ENCODE measurements at places on chromosomes 16 and 17. TPM values are rescaled to one million over a fixed set of nuclear protein-coding genes. Genes with fewer than 3 reads are reported as not detected.
A peak's percentile ranks its signal among the peaks of the same experiment; 100 is the strongest.

TBC1D3 gene
- not detected for total RNA-seq

PRAC2 gene
- total RNA-seq, result not detected

DNA sequence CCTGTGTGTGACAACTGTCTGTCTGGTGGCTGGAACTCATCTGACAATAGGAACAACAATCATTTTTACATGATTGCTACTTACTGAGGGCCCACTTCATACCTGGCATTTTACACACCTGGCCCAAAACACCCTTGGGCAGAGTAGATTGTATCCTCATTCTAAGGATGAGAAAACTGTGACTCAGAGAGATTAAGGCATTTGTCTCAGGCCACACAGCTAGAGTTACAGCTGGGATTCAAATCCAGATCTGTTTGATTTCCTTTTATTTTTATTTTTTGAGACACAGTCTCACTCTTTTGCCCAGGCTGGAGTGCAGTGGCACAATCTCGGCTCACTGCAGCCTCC lies 242.1 kb downstream of the XYLT1 start:
- H3K27me3 ChIP-seq, result no peaks in the 10 kb centered on the region
- H3K4me1 ChIP-seq, result peaks cover 21% of the 10 kb centered on the region
- H3K36me3 ChIP-seq, result no peaks in the 10 kb centered on the region
- H3K4me3 ChIP-seq, result no peak overlapping the region
- no peak for DNase-seq

DNA sequence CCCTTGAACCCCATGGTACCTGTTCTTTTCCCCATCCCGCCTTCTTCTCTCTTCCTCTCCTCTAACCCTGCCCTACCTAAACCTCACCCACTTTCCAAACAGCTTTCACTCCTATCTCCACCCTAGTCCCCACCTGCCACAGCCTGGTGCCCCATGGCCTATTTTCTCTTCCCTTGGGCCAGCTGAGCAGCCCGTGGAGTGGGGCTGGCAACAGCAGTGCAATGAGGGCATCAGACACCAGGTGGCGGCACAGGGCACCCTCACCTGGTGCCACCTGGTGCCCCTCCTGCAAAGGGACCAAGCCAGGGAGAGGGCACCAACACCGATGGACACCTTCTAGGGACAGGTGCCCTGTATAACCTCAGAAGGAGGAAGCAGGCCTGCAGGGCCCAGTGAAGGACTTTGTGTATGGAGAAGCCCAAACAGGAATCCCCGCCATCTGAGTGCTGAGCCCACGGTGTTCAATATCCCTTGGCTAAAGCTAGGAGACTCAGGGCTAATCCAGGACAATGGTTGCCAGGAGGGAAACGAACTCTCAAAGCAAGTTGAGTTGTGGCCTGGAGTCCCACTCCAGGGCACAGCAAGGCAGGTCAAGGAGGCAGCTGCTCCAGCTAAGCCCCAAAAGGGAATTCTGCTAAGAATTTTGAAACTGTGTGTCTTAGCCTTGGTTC lies 4.0 kb upstream of the ABCC3 start:
- no peaks in the 10 kb centered on the region for H3K36me3 ChIP-seq
- H3K27me3 ChIP-seq, result no peaks in the 10 kb centered on the region
- no peak overlapping the region for H3K27ac ChIP-seq

DNA sequence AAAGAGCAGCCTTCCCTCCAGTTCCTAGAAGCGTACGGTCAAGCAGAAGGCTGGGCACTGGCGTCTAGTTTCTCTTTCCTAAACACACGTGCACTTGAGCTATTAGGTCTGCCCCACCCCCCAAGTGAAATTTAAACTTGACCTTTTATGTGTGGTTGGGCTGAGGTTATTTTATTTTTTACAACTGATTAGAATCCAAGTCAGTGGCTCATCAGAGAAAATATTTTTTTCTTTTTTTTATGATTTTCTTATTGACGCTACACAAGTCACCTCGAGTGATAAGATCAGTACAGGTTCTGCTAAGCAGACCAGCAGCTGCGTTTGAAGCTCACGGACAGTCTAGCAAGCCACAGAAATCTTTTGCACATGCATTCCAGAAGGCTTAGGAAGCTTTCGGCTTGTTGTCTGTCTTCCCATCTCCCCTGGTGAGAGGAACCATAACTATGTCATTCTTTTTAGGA lies 95.1 kb downstream of the ZFHX3 start:
- peak overlapping the region; percentile 12 for H3K4me3 ChIP-seq
- DNase-seq, result no peak
- H3K27me3 ChIP-seq, result no peaks in the 10 kb centered on the region
- H3K36me3 ChIP-seq, result no peaks in the 10 kb centered on the region
- H3K4me1 ChIP-seq, result peaks cover 12% of the 10 kb centered on the region
- peak overlapping the region; percentile 26 for H3K27ac ChIP-seq

NECAB2 gene
- total RNA-seq, result not detected

GRCh38 chr17:70318051-70318450 lies 148.7 kb downstream of the KCNJ2 start:
- no peak overlapping the region for H3K27ac ChIP-seq
- no peak overlapping the region for H3K4me3 ChIP-seq
- H3K36me3 ChIP-seq, result no peaks in the 10 kb centered on the region
- no peak for DNase-seq

STH gene
- total RNA-seq, result not detected

C16orf89 gene
- total RNA-seq, result 4.4 TPM

- peak overlapping the region; percentile 68 for H3K4me3 ChIP-seq
- DNase-seq, result no peak
- H3K36me3 ChIP-seq, result no peaks in the 10 kb centered on the region
- peaks cover 52% of the 10 kb centered on the region for H3K4me1 ChIP-seq
- H3K27me3 ChIP-seq, result no peaks in the 10 kb centered on the region
Measured at GRCh38 chr17:42386777-42387657, 1.2 kb downstream of the STAT3 start.

NEUROD2 gene
- not detected for total RNA-seq

DNA sequence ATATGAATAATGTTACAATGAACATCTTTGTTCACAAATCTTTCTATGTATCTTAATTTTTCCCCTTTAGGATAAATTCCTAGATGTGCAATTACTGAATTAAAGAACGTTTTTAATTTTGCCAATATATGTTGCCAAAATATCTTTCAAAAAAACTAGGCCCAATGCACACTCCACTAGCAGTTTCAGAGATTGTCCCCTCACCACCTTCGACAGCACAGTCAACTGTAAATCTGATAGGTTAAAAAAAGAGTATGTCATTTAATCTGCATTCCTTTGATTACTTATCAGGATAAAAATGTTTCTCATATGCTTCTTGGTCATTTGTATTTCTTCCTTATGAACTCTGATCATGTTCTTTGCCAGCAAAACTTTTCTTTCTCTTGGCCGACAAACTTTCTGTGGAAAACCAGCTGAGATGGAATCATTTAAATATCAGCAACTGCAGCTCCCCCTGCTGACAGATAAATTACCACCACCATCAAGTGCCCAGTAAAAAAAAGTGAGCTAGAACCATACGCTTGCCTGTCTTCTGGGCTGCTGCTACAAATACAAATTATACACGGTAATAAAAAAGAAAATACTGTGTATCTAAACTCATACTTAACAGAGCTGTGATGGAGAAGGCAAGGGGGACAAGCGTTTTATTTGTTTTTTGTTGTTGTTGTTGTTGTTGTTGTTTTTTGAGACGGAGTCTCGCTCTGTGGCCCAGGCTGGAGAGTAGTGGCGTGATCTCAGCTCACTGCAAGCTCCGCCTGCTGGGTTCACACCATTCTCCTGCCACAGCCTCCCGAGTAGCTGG lies 19.6 kb upstream of the KANSL1 start:
- H3K36me3 ChIP-seq, result peaks cover under 1% of the 10 kb centered on the region
- no peak overlapping the region for H3K27ac ChIP-seq
- H3K4me3 ChIP-seq, result no peak overlapping the region
- H3K27me3 ChIP-seq, result no peaks in the 10 kb centered on the region

DNA sequence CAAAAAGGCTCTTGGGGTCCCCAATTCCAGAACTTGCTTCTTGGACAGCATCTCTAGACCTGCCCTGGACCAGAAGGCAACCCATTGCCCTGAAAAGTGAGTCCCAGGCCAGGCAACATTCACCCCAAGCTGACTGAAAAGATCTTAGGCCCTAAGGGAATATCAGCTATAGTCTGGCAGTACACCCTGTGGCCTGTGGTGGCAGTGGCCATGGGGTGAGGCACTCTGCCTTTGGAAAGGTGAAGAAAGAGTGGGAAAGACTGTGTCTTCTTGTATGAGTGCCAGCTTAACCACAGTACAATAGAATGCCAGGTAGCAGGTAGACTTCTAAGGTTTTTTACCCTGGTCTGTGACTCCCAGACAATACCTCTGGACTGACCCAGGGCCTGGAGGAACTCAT lies 564.5 kb downstream of the CDH8 start:
- no peak overlapping the region for H3K4me3 ChIP-seq
- no peak for DNase-seq
- H3K27ac ChIP-seq, result no peak overlapping the region
- H3K27me3 ChIP-seq, result no peaks in the 10 kb centered on the region
- no peaks in the 10 kb centered on the region for H3K36me3 ChIP-seq

GRCh38 chr16:88471115-88471514 lies 18.0 kb downstream of the ZFPM1 start:
- no peaks in the 10 kb centered on the region for H3K36me3 ChIP-seq
- H3K4me3 ChIP-seq, result no peak overlapping the region
- no peak overlapping the region for H3K27ac ChIP-seq
- no peaks in the 10 kb centered on the region for H3K27me3 ChIP-seq
- no peak for DNase-seq

EEF2KMT gene
- 15.7 TPM for total RNA-seq

ARL5C gene
- total RNA-seq, result not detected

DNA sequence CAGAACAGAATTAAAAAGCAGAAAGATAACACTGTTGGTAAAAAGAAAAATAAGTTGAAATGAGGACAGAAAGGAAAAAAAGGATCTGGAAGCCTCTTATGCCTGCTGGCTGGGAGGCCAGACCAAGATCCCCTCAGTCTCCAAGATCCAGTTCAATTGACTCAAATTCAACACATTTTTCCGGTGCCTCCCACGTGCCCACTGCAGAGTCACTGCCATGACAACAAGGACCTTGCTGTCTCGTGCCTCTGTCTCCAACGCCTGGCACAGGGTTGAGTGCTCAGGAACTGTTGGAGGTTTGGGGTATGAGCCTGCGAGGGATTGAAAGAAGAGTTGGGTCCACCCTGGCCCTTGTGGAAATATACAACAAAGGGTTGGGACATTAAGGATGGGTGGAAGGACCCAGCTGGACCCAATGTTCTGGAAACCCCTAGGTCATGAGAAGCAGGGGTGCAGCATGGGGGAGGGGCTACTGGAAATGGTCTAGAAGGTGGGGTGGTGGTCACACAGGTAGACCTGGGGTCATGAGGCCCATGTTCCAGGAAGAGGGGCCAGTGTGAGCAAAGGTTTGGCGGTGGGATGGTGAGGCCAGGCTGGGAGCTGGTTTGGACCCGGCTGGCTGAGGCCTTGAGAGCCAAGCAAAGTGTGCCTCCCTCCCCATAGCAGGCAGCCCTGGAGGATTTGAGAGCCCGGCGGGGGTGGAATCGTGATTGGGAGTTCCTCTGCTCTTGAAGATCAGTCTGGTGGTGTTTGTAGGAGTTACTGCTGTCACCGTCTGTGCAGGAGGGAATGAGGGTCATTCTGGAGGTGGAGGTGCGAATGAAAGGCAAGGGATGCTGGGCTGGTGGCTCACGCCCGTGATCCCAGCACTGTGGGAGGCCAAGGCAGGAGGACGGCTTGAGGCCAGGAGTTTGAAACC lies 1.3 kb downstream of the IL34 start:
- H3K4me3 ChIP-seq, result no peak overlapping the region
- no peaks in the 10 kb centered on the region for H3K4me1 ChIP-seq
- no peaks in the 10 kb centered on the region for H3K27me3 ChIP-seq
- H3K36me3 ChIP-seq, result no peaks in the 10 kb centered on the region

DNA sequence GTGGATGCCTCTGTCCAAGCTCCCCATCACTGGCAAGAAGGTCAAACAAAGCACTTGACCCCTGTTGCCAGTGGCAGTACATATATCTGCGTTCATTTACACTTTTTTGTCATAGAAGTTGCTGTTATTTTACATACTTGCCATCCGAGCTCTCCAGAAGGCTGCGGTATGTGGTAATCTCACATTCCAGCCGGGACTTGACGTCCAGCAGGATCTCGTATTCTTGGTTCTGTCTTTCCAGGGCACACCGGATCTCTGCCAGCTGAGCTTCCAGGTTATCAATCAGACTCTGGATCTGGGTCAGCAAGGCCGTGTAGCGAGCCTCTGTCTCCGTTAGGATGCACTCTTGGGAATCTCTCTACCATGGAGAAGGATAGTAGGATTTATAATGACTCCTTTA lies 6.6 kb downstream of the KRT39 start:
- H3K4me1 ChIP-seq, result peaks cover 53% of the 10 kb centered on the region
- peak overlapping the region; percentile 65 for H3K27ac ChIP-seq
- H3K4me3 ChIP-seq, result no peak overlapping the region
- H3K27me3 ChIP-seq, result no peaks in the 10 kb centered on the region
- H3K36me3 ChIP-seq, result no peaks in the 10 kb centered on the region
- DNase-seq, result no peak

GRCh38 chr16:8716592-8716991 lies 42.2 kb downstream of the ABAT start:
- DNase-seq, result no peak
- peaks cover 10% of the 10 kb centered on the region for H3K4me1 ChIP-seq
- H3K27ac ChIP-seq, result no peak overlapping the region

- H3K27ac ChIP-seq, result no peak overlapping the region
- no peak for DNase-seq
- H3K4me3 ChIP-seq, result no peak overlapping the region
- no peaks in the 10 kb centered on the region for H3K36me3 ChIP-seq
- no peaks in the 10 kb centered on the region for H3K27me3 ChIP-seq
Measured at GRCh38 chr16:55338646-55339045, 14.6 kb downstream of the IRX6 start.

DNA sequence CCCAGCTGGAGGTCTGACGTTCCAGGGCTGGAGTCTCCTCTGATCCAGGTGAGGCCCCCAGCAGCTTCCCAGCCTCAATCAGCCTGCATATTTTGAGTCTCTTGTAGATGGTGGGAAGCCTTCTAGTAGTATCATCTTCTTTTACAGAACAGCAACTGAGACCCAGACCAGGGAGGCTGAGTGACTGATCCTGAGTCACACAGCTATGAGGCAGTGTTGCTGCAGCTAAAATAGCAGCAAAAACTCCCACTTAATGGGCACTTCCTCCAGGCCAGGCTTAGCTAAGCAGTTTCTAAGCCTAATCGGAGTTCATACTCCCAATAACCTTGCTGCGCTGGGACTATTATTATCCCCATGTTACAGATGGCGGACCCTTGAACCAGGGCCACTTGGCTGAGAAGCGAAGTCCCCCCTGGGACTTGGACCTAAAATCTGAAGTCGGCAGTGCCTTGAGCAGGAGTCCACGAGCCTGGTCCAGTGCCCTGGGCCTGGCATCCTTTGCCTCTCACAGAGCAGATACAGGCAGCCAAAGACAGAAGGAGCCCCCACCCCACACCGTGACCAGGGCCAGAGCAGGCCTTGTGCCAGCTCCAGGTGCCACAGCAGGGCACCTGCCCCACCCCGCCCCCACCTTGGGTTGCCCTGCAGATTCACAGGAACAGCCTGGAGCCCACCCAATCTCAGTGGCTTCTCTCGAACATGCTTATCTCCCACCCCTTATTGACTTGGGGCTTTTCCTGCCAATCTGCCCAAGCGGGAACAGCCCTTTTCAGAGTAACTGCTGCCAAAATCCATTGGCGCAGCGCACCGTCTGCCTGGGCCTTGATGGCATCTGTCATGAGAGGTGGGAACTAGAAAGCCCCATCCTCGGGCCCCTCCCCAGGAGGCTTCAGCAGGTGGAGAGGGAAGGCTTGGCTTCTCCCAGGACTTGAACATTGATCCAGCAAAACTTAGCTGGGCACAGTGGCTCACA lies 65.1 kb downstream of the SOCS1 start:
- DNase-seq, result no peak
- no peak overlapping the region for H3K27ac ChIP-seq
- no peaks in the 10 kb centered on the region for H3K27me3 ChIP-seq
- no peaks in the 10 kb centered on the region for H3K4me1 ChIP-seq
- no peaks in the 10 kb centered on the region for H3K36me3 ChIP-seq
